ENCODE measurements at places on chromosomes 3 and 15.

DNA sequence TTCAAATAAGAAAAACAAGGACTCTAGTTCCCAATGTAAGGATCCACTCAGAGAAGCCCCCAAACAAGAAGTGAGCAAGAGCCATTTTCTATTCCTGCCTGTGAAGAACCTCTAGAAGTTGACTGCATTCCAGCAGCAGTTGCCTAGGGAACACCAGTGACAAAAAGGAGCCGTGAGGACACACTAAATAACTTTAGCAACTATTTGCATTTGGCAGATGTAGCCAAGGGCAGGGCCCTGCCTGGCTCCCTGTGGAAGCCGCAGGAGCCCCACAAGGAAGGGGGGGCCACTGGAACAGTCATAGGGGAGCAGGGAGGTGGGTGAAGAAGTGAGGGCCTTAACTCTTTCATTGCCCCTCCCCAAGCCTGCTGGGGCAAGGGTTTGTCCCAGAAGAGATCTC, 470.2 kb upstream of the PROK2 start:
- no peak for DNase-seq

DNA sequence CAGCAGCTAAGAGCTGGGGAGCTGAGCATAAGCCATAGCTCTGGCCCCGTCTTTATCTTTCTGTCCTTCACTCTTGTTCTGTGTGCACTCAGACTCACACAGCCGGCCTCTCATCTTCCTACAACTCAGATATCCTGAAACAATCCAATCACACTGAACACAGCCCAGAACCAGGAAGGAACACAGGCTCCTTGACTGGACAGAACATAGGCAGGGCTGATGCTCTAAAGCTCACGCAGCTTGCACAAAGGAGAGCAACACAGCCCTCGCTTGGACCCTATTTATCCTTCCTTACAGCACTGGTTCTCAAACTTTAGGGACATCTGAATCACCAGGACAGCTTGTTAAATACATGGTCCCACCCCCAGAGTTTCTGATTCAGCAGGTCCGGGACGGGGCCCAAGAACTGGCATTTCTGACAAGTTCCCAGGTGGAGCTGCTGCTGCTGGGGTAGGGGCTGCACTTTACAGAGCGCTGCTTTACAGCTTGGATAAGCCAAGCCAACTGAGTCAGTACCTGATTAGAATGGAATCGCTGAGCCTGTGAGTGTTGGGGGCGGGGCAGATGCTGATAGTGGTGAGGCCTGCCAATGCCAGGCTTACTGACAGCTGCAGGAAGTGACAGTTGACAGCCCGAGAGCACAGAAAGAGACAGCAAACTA, 65.1 kb downstream of the MRPL46 start:
- no peak for DNase-seq

DNA sequence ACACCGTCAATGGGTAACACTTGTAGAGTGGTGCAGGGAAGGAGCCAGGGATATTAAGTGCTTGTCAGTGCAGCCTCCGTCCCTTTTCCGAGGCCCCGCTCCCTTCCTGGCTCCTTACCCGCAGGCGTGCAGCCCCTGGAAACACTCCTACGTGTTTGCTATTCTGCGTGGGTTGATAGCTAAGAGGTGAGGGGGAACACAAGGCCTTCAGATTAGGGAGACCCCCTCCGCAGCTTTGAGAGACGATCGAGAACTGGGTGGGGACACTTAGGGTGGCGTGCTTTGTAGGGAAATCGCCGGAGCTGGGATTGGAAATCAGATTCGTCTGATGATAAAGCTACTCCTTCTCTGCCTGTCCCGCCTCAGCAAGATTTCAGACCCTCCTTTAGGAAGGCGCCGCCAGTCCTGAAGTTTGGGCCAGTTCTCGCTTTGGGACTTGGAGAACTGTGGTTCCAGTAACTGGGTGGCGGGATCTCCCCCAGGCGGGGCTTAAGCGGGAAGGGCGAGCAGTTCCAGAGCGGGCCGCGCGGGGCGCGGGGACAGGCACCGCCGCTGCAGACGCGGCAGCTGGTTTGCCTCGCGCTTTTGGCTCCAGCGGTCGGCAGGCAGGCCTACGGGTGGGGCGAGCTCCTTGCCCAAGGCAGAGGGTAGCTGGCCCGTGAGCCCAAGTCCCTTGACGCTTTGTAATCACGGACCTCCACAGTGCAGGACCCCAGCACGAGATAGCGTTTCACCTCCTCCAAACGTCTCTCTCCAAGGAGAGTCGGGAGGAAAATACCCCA, 8.0 kb upstream of the FAM107A start:
- no peak for DNase-seq

GRCh38 chr15:75107908-75108838, 84.8 kb downstream of the PPCDC start:
- DNase-seq: no peak

GRCh38 chr15:60283936-60284335, 113.8 kb downstream of the ANXA2 start:
- no peak for DNase-seq

DNA sequence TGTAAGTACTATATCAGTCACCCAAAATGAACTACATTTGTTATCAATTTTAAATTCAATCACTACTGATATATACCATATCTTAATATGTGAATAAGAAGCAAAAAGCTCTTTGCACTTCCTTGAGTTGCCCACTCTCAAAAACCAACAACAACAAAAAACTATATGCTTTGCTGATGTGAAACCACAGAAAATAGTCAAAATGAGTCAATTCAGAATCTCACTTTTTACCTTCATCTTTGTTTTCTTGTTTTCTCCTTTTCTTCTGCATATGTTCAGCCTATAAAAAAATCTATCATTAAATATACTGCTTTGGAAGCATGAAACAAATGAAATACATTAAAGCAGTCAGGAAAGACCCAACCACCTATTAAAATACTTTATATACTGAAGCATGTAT, 80.7 kb downstream of the UBR1 start:
- DNase-seq: no peak

DNA sequence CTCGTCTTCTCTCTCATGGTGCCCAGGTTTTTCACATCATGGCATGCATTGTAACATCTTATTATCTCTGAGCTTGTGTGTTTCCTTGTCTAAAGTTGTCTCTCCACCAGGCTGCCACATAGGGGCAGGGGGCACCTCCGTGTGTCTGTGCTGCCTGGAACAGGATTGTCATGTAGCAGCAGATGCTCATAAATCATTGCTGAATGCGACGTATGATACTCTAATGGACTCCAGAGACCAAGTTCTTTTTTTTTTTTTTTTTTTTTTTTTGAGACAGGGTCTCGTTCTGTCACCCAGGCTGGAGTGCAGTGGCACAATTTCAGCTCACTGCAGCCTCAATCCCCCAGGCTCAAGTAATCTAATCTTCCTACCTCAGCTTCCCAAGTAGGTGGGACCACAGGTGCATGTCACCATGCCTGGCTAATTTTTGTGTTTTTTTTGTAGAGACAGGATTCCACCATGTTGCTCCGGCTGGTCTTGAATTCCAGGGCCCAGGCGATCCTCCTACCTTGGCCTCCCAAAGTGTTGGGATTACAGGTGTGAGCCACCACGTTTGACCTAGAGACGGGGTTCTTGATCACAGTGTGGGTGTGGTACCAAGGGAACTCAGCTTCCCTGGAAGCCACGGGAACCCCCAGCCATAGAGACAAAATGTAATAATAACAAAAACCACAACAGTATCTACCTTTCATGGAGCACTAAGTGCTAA, 4.7 kb upstream of the DNASE1L3 start:
- DNase-seq: no peak

- no peak for DNase-seq
Observed at GRCh38 chr3:2976796-2977195, 133.4 kb downstream of the IL5RA start.

- DNase-seq: no peak
Observed at GRCh38 chr15:70280781-70281180, 183.1 kb upstream of the TLE3 start.

DNA sequence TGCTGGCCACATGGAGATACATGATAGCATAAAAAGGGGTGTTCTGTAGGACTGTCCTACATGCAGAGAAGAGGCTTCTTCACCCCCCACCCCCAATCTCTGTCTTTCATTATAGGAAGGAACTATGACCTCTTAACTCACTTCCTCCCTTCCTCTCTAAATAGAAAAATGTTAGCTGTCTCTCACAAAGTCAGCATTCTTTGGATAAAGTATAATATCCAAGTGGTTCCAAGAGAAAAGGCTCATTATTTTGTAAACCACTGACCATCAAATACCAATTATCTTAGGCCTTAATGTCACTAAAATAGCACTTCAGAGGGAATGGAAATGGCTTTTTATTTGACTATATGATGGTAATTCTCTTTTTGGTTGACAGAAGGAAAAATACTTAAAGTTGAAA, 95.3 kb upstream of the SLC2A2 start:
- DNase-seq: no peak

DNA sequence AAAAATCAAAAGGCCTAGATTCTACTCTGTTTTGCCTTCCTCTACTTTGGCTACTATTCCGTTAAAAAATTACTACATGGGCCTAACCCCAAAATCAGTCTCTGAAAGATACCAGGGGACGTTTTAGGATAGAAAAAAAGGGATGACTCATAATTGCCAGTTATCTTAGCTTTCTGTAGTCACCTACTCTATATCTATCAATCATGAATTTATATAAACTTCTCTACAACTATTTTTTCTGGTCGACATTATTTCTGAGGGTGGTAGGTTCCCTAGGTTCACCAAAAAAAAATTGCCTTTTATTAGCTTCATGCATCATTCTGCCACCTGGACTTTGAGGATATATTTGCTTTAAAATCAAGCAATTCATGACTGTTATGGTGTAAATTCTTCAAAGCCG, 36.5 kb downstream of the RAF1 start:
- DNase-seq: no peak

GRCh38 chr3:17006132-17006852, 121.5 kb downstream of the PLCL2 start:
- DNase-seq: no peak

- DNase-seq: no peak
Observed at GRCh38 chr15:73687351-73687750, 3.2 kb downstream of the CD276 start.

GRCh38 chr15:40782609-40783227, 12.9 kb downstream of the C15orf62 start:
- no peak for DNase-seq

- no peak for DNase-seq
Observed at GRCh38 chr3:18241837-18242236, 183.3 kb downstream of the SATB1 start.
